Suppressor macrophage treated with lipopolysaccharide for 4 hours (primary cell): ENCODE measurements at places on chromosomes 6 and 20.
A peak's percentile ranks its signal among the peaks of the same experiment; 100 is the strongest.

GRCh38 chr6:17863901-17864754, 123.3 kb downstream of the KIF13A start:
- DNase-seq: no peak

DNA sequence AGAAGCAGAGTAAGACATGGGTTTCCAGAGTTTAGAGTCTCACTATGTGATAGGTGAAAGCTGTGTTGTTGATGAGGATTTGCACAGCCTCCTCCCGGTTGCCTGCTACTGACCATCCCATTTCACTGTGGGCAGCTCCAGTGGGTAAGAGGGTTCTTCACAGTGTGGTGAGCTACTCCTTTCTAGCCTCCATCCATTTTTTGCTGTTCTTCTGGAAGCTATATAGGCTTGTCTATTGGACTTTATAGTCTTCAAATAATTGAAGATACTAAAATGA, 13.4 kb downstream of the UST start:
- no peak for DNase-seq

- no peak for DNase-seq
These were observed 191.5 kb downstream of the PREX1 start for GRCh38 chr20:48636301-48636700.

GRCh38 chr6:25423358-25423757, 144.2 kb downstream of the CARMIL1 start:
- DNase-seq: no peak

- DNase-seq: no peak
These were observed 101.2 kb upstream of the TRAF3IP2 start for GRCh38 chr6:111706841-111707391.

- peak; percentile 40 for DNase-seq
These were observed 78.3 kb downstream of the TBX18 start for GRCh38 chr6:84685983-84686584.

DNA sequence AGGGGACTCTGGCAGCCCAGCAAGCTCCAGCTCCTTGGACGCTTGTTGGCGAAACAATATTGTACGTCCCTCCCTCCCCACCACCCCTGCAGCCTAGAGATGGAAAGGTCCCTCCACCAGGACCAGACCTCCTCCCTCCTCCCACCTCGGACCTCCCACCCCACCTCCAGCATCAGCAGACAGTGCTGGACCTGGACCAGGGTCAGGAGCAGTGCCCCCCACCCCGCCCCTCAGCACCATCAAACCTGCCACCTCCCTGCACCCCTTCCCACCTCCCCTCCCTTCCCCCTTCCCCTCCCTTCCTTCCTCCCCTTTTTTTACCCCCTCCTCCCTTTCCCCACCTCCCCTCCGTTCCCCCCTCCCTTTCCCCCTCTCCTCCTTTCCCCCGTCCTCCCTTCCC, 98.4 kb downstream of the TAF4 start:
- DNase-seq: no peak

- peak; percentile 3 for DNase-seq
These were observed 27.8 kb upstream of the MYCT1 start for GRCh38 chr6:152669895-152670294.

DNA sequence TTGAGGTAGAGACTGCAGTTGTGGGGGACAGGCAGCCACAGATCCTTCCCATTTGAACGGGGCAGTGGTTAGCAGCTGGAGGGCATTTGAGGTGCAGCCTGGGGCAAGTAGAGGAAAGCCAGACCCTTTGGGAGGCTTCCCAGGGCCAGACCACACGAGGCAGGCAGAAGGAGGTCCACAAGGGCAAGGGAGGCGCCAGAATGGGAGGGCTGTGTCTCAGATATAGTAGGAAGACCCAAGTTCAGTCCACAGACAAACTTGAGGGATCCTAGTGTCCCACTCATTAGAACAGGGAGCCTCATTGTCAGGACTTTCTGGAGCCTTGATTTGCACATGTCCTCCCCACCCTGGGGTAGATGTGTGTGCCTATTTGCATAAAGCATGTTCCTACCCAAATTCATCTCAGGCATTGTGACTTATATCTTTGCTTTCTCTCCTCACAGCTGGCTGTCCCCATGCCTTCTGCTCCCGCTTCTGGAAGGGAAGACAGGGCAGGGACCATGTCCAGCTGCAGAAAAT, 166.0 kb downstream of the VEGFA start:
- no peak for DNase-seq

DNA sequence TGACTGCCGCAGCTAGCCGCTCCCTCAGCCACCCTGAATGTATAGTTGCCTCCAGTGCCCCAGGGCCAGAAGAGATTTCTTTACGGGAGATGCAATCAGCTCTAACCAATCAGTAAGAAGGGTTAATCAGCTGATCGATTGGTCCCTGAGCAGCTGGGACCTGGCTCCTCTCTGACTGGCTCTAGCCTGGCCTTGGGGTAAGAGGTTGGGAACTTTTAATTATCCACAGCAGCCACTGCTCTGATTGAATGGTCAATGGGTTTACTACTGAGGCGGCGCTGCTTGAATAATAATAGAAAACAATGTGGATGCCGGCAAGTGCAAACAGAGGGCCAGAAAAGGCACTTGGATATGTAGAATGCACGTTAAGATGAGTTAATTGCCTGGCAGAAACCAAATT, 99.8 kb downstream of the TFAP2A start:
- no peak for DNase-seq

- DNase-seq: no peak
These were observed 129.9 kb downstream of the UTRN start for GRCh38 chr6:144415014-144415413.

- DNase-seq: peak; percentile 84
These were observed 2.2 kb downstream of the PPP1R3G start for GRCh38 chr6:5087389-5087788.
